Muscle of arm (tissue), 14 donors: ENCODE measurements at places on chromosomes 2 and 18. TPM values are rescaled to one million over a fixed set of nuclear protein-coding genes. Genes with fewer than 3 reads are reported as not detected.
A peak's percentile ranks its signal among the peaks of the same experiment; 100 is the strongest.

The CD302 gene
- polyA plus RNA-seq, result 15.8 TPM

GRCh38 chr2:99420751-99421299, 69.0 kb downstream of the REV1 start:
- DNase-seq, result no peak

The TCF23 gene
- 0.32 TPM for polyA plus RNA-seq

The LYPD6B gene
- polyA plus RNA-seq, result 4.5 TPM

The MEP1B gene
- polyA plus RNA-seq, result not detected

GRCh38 chr18:36771245-36771644, 57.6 kb downstream of the TPGS2 start:
- DNase-seq, result no peak

The GPR45 gene
- not detected for polyA plus RNA-seq

- DNase-seq, result no peak
Measured at GRCh38 chr2:59196491-59196890, 955.4 kb upstream of the FANCL start.

The BCL11A gene
- polyA plus RNA-seq, result not detected

The TRIM43 gene
- polyA plus RNA-seq, result not detected

DNA sequence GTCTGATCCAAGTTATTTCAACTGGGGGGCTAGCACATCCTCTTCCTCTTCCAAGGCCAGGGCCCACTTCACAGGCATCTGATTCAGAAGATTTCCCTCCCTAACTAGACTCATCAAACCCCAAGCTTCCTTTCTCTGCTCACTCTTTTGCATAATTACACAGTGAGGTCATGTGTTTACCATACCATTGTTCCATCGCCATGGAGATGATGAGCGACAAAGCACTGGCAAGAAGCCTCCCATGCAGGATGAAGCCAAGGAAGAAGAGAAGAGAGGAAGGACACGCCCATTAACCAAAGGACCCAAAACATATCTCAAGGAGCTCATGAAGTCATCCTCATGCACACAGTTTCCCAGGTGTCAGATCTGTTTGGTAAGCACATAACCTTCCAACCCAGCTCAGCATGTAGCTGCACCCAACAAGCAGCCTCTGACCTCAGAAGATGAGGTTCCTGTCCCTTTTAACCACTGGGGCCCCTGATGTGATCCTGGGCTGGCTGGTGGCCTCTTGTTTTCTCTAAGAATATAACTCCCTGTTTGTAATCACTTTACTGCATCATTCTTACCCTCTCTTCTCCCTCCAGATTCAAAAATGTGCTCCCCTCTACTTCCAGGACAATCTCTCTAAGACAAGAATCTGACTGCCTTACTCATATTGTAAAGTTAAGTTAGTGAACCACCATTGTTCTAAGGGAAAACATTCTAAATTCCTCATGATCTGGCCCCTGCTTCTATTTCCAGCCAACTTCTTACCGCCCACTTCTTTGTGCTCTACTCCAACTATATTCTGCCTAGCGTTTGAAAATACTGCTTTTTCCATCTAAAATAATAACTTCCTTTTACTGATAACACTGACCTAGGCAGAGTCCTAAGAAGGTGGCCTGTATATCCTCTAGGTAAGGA, 190.1 kb downstream of the TTC32 start:
- peak; percentile 94 for DNase-seq

The CERS6 gene
- polyA plus RNA-seq, result 39.1 TPM
